ENCODE measurements at places on chromosomes 6 and 20.

GRCh38 chr20:38673725-38674091 lies 50.6 kb upstream of the SLC32A1 start:
- DNase-seq = no peak

DNA sequence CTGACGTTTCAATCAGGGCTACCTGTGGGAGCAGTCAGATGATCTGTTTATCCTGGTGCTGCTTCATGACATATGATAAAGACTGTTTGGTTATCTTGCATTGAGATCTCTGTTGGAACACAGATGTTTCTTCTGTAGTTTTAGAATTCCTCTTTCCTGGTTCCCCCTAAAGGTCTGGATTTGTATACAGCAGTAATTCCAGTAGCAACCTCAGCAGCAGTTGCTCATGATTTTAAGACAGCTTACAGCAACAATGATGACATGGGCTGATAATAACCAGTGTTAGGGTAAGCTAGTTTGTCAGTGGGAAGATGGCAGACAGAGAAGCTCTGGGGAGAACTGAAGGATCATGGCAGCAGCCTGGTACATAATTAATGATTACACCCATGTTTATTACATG lies 439.4 kb downstream of the PHF3 start:
- DNase-seq = no peak

DNA sequence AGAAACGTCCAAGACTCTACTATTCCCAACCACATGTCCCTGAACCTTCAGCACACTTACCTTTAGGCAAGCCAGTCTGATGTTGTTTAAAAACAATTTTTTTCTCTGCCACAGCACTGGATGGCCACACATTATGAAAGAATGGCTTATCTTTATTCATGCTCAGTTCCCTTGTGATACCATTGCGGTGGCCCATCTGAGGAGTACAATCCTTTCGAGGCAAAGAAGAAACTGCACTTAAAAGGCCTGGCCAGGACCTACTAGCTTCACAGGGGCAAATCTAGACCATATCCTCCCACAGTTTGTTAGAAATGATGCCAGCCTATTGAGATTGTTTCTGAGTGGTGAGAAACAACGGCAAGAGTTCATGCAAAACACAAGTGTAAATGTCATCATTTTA lies 88.4 kb upstream of the PLEKHG1 start:
- DNase-seq = no peak

GRCh38 chr20:3808544-3808943 lies 11.8 kb upstream of the AP5S1 start:
- DNase-seq = no peak

DNA sequence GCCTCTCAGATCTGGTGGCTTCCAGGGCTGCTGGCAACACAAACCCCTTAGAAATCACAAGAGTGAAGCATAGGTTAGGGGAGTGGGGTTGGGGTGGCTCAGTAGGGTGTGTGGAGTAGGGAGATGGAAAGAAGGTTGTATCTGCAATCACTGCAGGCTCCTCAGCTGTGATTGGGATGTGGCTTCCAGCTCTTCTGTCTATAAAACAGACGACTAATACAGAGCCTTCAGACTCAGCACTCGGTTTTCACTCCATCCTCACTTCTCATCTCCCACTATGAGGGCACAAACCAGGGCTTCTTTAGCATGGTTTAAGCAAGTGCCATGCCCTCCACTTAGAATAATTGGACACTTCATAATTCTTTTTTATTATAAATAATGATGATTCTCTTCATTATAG lies 46.4 kb upstream of the CAP2 start:
- no peak for DNase-seq

GRCh38 chr6:122620428-122620827 lies 10.2 kb downstream of the PKIB start:
- no peak for DNase-seq

GRCh38 chr6:21610341-21610740 lies 16.8 kb downstream of the SOX4 start:
- DNase-seq = peak; percentile 25

DNA sequence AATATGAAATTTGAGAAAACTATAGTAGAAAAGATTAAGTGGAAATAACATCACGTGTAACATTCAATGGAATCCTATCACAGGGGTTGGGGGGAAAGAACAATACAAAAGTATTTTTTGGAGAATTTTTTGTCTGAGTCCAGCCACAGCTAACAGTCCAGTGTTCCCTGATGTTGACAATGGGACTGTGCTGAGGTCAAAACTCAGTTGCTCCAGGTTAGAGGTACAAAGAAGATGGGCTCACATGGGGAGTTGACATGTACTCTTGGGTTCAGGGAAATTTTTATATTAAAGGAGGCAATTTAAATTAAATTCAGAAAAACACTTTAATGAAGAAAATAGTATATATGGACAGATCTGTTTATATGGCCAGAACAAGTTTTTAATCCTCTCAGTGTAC lies 995 bp downstream of the MYCT1 start:
- DNase-seq = no peak

- no peak for DNase-seq
Observed at GRCh38 chr6:40391851-40392517, 195.2 kb downstream of the LRFN2 start.

DNA sequence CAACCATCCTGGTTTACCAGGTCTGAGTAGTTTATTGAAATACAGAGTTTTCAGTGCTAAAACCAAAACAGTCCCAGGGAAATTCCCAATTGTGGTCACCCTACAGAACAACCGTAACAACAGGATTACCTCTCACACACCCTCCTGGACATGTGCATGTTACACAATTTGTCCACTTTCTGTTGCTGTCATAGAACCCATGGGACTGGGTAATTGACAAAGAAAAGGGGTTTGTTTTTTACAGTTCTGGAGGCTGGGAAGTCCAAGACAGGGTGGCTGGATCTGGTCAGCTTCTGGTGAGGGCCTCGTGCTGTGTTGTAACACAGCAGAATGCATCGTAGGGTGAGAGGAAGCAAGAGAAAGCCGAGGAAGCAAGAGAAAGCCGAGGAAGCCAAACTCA lies 9.1 kb upstream of the ADA start:
- DNase-seq = peak; percentile 66

Measured in inflammatory macrophage (primary cell).